Anterior cingulate cortex (tissue), 58 donors: ENCODE measurements at places on chromosomes 11 and 22.

DNA sequence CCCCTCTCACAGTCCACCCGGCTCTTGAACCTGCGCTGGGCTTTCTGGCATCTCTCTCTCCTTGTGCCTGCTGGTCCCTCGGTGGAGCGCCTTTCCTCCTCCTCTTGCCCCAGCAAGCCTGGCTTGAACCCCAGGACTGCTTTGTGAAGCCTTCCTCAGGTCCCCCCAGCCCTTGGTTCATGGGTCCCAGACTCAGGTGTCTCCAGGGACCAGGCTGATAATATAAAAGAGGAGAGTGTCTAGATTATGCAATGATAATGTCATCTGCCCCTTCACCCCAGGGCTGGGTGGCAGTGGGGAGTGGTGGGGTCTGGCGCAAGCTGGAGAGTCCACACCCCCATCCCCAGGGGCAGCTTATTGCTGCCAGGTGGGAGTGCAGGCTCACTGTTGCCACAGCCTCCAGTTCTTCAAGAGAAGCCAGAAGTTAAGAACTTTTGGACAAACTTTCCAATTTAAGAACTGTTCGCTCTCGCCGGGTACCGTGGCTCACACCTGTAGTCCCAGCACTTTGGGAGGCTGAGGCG, 36.6 kb upstream of the PARVG start:
- no peak for DNase-seq

- DNase-seq: no peak
These were observed 329.5 kb downstream of the MIAT start for GRCh38 chr22:26986884-26987283.

- DNase-seq: no peak
These were observed 252.3 kb upstream of the TBCEL start for GRCh38 chr11:120771551-120772060.

DNA sequence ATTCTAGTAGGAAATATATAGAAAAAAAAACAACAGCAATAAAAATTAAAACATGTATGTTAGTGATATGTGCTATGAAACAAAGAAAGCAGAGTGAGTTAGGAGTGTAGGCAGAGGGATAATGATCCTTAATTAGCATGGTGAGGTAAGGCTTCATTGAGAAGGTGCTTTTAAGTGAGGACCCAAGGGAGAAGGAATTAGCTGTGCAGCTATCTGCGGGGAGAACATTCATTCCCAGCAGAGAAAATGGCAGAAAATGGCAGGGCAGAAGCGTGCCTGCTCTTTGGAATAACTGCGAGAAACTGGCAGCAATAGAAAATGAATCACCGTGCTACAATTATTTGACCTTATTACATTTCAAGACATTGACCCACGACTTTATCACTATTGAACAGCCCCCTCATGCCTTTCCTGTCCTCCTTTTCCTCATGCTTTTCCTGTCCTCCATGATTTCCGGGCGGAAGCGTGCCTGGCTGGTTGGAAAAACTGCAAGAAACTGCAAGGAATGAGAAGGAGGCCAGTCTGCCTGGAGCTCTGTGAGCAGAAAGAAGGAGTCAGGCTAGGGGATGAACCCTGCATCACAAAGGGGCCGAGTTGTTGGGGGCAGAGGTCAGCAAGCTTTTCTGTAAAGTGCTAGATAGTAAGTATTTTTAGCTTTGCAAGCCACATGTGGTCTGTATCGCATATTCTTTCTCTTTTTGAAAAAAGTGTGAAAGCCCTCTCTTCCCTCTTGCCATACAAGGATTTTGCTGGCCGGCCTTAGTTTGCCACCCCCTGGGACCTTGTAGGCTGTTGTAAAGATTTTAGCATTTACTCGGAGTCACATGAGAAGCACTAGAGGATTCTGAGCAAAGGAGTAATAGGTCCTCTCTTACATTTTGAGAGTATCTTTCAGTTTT, 37.1 kb upstream of the SWAP70 start:
- no peak for DNase-seq

- no peak for DNase-seq
These were observed 42.6 kb upstream of the TIMP3 start for GRCh38 chr22:32758866-32759385.

DNA sequence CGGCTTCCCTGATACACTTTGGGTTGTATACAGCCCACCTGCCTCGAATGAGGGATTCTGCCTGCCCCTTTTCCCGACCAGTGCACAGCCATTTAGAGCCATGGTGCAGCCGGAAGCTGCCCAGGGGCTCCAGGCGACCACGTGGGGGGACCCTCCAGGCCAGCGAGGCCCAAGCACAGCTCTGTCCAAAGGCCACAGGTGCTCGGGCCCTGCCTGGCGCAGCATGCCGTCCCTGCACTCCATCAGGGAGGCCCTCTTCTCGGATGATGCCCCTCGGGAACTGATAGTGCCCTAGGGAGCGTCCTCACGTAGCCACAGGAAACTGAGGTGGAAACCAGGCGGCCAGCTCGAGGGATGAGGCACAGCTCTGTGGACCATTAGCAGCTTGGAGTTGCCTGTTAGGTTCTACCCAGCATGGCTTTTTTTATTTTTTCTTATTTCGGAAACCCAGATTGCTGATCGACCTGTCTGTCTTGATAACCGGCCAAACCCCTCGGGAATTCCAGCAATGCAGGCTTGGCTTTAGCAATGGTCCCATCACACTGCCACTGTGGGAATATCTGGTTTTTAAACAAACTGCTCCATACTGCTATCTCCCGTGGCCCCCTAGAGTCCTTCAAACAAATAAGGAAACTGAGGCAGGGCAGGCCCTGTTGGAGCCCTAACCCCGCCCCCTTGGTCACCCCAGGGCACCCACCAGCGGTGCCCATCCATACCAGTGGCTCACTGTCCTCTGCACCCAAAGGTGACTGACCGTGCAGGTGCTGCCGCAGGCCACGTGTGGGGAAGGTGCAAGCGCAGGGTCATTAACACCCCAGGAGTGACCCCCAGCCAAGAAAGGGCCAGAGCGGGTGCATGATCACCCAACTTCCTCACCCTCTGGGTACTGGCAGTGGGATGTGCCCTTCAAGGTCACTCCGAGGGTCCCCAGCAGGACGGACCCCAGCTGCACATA, 8.0 kb downstream of the ANO1 start:
- no peak for DNase-seq

- DNase-seq: no peak
These were observed 22.9 kb upstream of the SLC22A12 start for GRCh38 chr11:64568041-64568571.

DNA sequence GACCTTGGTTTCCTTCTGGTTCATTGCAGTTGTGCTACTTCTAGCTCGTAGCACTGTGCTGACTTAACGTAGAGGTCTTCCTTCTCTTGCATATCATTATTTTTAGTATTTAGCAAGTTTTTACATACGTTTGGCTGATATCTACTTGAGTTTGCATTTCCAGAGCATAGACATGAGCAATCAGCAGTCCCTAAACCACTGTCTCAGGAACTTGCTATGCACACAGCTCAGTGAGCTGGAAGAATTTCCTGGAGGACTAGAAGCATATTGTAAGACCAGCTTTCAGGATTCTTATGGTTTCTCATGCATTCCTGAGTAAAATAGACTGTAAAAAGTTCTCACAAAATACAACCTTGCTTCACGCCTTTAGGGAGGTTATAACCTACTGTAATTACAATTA, 226.7 kb upstream of the PDGFD start:
- DNase-seq: no peak

DNA sequence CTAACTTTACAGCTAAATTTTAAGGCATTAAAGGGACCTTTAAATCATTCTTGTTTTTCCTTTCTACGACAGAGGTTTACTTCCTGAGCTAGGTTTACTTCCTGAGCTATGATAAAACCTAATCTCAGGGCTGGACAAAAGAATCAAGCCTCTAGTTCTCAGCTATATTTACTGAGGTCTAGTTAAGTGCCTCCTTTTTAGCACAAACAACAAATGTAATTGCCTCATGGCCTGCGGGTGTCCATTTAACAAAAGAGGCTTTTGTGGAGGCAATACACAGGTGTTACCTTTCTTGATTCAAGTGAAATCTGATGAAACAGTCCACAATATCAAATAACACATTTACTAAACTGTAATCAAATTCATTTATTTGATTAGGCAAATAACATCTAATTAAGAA, 67.3 kb downstream of the IMMP1L start:
- DNase-seq: no peak
